Stimulated activated naive CD4-positive, alpha-beta T cell (primary cell): ENCODE measurements at places on chromosomes 3 and 15.

- no peak for DNase-seq
Measured at GRCh38 chr3:115401298-115401697, 222.0 kb upstream of the GAP43 start.

- no peak for DNase-seq
Measured at GRCh38 chr3:134799393-134799792, 4.3 kb downstream of the EPHB1 start.

GRCh38 chr3:136682740-136683312, 69.4 kb downstream of the STAG1 start:
- no peak for DNase-seq

GRCh38 chr3:188179006-188179966, 25.3 kb downstream of the LPP start:
- no peak for DNase-seq

GRCh38 chr15:88185584-88185983, 71.0 kb downstream of the NTRK3 start:
- no peak for DNase-seq

- no peak for DNase-seq
Measured at GRCh38 chr3:113163152-113163551, 48.2 kb upstream of the BOC start.

DNA sequence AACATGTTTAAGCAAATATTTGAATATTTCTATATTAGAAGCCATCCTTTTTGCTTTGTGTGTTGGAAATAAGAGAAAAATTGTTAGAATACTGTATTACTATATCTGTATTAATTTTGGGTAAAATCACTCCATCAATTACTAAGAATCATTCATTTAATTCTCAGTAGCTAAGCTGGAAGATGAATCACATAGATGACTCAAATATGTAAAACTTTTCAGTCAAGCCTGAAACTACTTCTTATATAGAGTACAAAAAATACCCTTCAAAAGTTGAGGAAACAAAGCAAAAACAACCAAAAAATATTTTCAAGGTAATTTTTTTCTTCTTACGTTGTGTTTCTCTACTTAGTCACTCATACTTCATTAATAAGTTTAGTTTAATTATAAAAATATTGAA, 205.7 kb upstream of the ROBO1 start:
- no peak for DNase-seq

- no peak for DNase-seq
Measured at GRCh38 chr15:70336425-70337009, 238.8 kb upstream of the TLE3 start.

- no peak for DNase-seq
Measured at GRCh38 chr15:67025719-67026609, 39.4 kb upstream of the SMAD3 start.

DNA sequence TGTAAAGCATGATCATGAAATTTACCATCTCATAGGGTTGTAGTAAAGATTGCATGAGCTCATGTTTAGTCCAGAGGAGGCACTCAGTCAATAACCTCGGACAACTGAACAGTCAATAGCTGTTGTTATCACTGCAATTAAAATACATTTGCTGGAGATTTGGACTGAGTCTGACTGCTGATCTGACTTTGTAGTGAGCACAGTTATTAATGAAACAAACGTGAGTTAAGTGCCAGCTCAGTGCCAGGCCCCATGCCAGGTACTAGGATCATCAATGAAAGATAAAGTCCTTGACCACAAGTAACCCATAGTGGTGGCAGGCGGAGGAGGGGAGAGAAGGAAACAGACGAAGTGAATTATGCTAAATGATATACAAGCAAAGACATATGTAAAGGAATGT, 43.7 kb upstream of the PRICKLE2 start:
- DNase-seq = no peak

GRCh38 chr3:60461267-60461666, 790.0 kb downstream of the FHIT start:
- no peak for DNase-seq

GRCh38 chr3:113560271-113560670, 27.9 kb downstream of the SIDT1 start:
- no peak for DNase-seq

DNA sequence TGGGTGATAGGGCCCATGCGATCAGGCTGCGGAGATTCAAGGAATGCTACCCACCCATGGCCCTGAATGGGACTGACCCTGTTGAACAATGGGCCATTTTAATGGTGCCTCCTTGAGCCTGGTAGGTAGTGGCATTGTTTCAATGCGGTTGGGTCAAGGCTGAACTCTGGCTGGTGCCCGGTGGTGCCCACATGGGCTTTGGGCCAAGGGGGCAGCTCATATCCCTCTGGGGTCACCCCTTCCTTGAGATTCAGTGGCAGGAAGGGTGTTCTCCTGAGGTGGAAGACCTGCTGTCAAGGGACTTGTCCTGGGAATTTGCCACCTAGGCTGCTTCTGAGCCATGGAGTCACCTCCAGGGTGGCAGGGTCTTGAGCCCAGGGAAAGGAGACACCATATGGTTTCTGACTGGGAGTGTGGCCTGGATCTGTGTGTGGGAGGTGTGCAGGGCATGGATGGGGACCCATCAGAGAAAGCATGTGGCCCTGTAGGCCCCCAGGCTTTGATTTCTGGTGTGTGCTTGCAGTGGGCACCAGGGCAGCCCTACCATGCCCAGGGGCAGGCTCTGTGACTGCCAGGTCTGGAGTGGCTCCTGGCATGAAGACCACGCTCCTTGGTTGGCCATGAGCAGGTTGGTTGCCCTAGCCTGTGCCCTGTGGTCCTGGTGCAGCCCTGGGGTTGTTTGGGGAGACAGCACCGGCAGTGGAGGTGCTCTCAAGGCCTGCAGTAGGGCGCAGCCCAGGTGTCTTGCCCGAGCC, 199.9 kb downstream of the UBE3A start:
- no peak for DNase-seq

DNA sequence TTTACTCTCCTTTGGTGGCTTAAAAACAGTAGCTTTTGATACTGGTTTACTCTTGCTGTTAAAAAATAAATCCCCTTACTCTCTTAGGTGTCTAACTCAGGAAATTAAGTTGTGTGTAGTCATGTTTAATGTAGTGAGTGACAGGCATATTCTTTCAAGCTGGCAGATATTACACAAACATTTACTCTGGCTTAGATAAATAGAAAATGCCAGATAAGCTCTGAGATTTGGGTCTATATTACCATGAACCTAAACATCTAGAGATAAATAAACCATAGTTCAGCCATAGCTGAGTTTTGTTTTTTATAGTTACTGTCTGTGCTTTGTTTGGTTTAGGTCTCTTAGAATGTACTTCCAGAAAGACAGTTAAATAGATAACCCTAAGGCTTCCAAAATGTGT, 2.4 kb downstream of the SEMA6D start:
- DNase-seq = no peak

DNA sequence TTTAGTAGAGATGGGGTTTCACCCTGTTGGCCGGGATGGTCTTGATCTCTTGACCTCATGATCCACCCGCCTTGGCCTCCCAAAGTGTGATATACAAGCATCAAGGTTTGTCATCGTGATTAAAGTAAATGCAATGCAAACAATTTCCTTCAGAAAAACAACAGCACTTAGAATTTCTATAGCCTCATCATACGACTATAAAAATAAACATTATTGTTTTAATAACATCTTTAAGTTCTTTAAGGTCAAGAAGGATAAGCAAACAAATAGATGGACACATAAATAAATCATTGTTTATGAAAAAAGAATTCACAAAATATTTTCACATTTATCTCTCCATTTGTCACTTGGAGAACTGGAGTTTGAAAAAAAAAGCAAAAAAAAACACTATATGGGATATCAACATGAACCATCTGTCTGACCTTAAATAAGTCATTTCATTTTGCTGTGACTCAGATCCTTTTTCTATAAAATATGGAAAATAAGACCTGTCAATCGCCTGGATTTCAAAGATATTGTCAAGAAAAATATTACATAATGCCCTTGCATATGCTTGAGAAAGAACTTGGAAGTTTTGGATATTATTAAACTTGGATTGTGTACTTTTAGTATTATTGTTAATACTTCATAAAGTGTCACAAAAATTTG, 642.0 kb upstream of the KCNMB2 start:
- no peak for DNase-seq

DNA sequence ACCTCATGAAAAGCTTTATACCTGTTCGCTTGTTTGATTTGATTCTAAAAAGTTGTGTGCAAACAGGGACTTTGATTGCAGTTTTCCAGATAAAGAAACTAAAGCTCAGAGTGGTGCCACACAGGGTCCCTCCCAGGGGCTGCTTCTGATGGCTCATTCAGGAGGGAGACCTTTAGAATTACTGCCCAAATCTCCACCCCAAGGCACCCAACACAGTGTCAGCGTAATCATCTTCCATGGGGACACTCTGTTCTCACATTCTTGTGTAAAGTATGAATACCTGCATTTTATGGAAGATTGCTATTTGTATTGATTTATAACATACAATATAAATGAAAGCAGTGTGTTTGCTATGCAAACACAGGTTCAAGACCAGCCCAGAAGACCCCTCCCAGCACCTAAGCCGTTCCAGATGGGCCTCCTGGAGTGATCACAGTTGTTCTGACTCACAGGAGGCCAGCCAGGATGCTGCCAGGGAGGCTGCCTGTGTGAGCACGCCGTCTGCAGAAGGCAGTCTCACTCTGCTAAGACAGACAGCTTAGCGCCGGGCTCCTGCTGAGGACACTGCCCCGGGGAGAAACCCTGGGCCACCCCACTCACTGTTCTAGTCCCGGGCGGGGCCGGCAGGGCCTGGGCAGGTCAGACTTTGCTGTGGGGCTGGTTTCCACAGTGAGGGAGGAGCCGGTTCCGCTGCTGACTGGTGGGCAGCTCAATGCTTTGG, 185.6 kb downstream of the FAM43A start:
- no peak for DNase-seq

GRCh38 chr3:84925571-84925970, 33.2 kb upstream of the CADM2 start:
- no peak for DNase-seq

DNA sequence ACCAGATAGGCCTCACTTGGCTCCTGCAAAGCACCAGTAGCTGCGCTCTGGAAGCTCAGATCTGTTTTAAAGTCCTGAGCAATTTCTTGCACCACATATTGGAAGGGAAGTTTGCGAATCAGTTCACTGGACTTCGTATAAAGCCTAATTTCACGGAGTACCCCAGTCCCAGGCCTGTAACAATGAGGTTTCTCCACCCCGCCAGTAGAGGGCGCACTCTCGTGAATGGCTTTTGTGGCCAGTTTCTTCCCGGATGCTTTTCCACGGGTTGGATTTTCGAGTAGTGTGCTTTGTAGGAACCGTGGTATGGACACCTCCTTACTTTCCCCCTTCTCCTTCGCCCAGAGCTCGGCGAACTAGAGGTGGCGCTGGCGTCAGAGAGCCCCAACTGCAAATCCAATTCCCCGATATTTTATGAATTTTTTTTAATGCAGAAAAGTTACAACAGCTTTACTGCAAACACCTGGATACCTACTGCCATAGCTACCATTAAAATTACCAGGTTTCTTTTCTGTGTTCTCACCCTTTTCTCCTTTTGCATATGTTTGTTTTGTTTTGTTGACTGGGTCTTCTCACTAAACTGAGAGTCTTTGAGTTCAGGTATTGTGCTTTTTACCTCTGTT, 13.3 kb downstream of the RARB start:
- DNase-seq = no peak

DNA sequence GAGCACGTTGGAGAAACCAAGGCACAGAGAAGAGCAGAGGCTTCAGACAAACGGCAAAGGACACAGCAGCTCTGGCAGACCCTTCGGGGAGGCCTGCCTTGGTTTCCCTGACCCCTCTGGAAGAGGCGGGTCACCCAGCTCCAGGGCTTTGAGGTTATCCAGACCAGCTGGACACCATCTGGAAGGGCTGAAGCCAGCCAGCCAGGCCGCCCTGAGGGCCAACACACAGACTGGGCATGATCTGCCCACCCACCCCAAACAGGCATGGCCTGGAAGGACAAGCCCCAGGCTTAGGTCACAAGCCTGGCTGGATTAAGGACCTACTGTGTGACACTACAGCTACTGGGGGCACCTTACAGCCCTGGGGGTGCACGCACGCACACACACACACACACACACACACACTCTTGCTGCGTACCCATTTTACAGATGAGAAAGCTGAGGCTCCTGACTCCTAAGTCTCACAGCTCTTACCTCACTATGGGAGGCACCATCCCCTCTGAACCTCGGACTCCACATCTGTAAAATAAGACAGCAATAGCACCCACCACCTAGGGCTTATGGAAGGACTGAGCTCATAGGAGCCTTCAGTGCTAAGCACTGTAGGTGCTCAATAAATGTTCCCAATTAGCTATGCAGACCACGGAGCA, 10.8 kb downstream of the PLXND1 start:
- no peak for DNase-seq

DNA sequence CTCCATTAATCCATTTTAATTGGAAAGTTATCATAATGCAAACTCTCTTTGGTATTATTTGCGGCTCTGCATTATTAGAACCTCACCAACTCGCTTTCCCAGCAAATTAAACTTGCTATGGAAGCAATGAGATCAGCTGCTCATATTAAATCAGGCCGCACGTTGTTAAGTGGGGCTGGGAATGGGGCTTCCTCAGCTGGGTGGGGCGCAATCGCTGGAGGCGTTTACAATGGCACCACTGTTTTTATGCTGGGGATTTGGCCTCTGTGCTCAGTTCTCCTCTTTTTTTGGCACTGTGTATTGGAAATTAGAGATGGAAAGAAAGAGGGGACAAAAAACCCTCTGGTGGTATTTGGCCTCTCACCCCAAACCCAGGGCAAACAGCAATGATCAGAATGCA, 72.2 kb downstream of the RPLP1 start:
- DNase-seq = no peak

GRCh38 chr3:33858131-33858530, 59.7 kb downstream of the PDCD6IP start:
- no peak for DNase-seq

GRCh38 chr3:40240921-40241320, 68.6 kb upstream of the EIF1B start:
- no peak for DNase-seq

DNA sequence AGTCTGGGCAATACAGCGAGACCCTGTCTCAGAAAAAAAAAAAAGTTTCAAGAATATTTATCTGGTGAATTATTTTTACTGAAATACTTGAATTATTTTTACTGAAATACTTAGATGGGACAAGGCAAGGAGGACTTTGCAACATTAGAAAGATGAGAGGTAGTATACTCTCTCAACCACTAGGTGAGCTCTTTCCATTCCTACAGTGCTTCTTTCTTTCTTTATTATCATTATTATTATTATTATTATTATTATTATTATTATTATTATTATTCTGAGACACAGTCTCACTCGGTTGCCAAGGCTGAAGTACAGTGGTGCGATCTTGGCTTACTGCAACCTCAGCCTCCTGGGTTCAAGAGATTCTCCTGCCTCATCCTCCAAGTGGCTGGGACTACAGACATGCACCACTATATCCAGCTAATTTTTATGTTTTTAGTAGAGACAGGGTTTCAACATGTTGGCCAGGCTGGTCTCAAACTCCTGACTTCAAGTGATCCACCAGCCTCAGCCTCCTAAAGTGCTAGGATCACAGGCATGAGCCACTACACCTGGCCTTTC, 468.8 kb downstream of the MAGI1 start:
- DNase-seq = no peak

- no peak for DNase-seq
Measured at GRCh38 chr15:38374556-38374955, 79.4 kb upstream of the FAM98B start.
